AG04450 (cell line): ENCODE measurements at places on chromosomes 4 and X. TPM values are rescaled to one million over a fixed set of nuclear protein-coding genes. Genes with fewer than 3 reads are reported as not detected.

GRCh38 chr4:140968371-140968770 is 164.9 kb downstream of the RNF150 start:
- DNase-seq: no peak

DNA sequence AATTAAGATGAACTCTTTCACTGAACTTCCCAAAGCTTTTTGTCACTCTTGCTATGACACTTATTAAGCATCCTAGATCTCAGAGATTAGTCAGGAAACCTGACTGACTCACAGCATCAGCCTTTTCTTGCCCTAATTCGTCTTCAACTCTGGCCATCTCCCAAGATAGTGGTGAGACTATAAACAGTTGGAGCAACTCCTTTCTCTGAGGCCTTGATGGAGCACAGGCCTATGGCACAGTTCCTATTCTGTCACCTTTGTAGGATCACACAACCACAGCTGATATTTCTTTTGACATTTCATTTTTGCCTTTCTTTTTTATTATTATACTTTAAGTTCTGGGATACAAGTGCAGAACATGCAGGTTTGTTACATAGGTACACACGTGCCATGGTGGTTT is 217.6 kb downstream of the PRR32 start:
- DNase-seq: no peak

- DNase-seq: no peak
These were observed 793.6 kb upstream of the INTU start for GRCh38 chr4:126838941-126839679.

Gene GCNA
- polyA plus RNA-seq: 1.2 and 1.5 TPM in 2 replicates

Gene NKX6-1
- 0.05 and 0.07 TPM in 2 replicates for polyA plus RNA-seq
